ENCODE measurements at places on chromosomes 11 and 22.

DNA sequence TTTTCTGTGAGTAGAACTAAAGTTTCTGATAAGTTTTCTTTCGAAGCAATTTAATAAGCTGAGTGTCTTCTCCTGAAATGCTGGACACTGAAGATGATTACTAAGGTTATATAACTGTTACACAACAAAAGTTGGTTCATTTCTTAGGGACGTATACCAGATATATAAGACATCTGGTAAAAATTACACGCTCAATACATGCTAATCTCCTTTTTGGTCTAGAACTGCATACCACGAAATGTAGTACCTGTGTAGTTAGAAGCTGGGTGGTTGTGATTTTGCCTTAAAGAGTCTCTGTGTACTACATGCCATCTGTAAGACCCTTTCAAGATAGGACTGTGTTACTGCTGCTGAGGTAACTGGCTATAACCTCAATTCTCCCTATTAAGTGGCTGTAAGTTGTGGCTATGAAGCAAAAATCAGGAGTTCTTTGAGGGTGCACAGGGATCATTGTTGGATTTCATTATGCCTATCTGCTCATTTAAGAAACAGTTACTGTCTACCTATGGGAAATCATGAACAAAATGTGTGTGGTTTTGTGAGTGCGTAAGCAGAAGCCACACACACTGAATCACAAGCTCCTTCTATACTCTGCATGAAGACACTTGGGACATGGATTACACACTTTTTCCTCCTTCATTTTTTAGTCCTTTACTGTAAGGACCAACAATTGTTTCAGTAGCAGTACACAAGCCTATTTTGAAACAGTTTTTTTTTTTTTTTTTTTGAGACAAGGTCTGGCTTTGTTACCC is 195.9 kb downstream of the SWAP70 start:
- DNase-seq: no peak

DNA sequence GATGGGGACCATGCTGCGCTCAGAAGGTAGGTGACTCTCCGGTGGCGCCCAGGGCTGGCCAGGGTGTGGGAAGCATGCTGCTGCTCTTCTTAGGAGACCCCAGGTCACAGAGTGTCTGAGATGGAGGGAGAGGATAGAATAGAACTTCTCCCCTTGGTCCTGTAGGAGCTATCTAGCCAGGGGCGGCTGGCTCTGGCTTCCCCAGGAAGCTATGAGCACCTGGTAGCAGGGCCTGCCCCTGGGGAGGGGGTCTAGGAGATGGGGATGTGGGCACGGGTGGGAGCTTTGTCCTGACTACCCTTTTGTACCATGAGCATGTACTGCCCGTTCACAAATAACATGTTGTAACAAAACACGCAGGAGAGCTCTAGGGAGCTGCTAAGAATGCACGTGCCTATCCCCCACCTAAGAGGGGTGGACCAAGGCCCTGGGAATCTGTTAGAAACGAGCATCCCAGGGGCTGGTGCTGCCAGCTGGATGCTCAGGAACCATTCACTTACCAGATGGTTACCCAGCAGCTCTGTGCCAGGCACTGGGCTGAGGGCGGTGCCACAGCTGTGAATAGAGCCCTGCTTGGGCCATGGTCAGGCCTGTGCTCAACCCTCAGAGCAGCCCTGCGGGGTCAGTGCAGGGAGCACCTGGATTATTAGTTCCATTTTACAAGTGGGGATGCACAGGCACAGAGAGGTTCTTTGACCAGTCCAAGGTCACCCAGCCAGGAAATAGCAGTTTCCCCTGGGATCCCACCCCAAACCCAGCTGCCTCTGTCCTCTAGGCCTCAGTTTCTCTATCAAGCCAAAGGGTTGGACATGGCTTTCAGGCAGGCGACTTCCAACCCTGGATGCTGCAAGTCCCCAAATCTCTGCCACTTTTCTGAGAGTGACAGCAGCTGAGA is 2.2 kb downstream of the SLC39A13 start:
- no peak for DNase-seq

GRCh38 chr22:38081941-38082828 is 1.8 kb downstream of the SLC16A8 start:
- DNase-seq: no peak

GRCh38 chr22:45938913-45939312 is 38.0 kb downstream of the WNT7B start:
- no peak for DNase-seq

- no peak for DNase-seq
Observed at GRCh38 chr11:83845797-83846196, 559.6 kb upstream of the CCDC90B start.

GRCh38 chr11:112858289-112859023 is 102.8 kb upstream of the NCAM1 start:
- no peak for DNase-seq

DNA sequence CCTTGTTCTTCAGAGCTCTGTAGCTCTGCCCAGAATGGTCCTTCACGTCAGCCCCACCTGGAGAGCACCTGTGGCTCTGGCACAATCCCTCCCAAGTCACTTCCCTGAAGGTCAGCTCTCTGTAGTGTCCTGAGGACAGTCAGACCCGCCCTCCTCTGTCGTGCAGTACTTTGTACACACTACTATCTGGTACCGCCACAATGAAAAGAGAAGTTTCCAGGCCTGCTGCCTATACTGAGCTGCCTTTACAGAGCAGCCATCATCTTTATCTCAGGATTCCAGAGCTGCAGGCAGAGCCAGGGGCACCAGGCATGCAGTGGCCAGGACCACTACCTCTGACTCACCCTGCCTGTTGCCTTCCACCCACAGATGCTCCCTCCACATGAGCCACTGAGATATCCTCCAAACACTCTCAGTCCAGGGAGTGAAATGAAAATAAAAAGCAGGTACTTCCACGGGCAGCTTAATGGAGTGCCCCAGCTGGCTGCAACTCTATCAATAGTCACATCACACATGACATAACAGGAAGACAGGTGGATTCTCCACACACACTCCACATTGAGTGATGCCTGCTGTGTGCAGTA is 7.3 kb downstream of the PACSIN2 start:
- DNase-seq: no peak

- no peak for DNase-seq
Observed at GRCh38 chr11:24344222-24344621, 152.6 kb upstream of the LUZP2 start.

- no peak for DNase-seq
Observed at GRCh38 chr11:10930224-10930971, 72.5 kb upstream of the ZBED5 start.

GRCh38 chr11:62806611-62807121 is 1.4 kb upstream of the NXF1 start:
- DNase-seq: no peak

DNA sequence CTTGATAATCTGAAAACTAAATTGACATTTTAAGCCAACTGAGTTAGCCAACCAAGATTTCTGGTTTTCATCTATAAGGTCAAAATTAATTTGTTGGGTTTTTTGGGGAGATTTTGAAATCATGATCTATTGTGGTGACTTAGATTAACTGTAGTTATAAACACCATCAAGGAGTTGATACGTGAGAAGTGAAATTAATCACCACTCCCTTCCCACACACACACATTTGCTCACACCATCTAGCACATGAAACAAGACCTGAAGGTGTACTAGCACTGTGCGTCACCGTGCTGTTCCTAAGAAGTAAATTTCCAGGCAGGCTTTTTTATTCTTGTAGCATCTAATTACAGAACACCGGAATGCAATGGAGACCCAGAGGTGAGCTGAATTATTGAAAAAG is 2.1 kb downstream of the OR5B21 start:
- DNase-seq: no peak

DNA sequence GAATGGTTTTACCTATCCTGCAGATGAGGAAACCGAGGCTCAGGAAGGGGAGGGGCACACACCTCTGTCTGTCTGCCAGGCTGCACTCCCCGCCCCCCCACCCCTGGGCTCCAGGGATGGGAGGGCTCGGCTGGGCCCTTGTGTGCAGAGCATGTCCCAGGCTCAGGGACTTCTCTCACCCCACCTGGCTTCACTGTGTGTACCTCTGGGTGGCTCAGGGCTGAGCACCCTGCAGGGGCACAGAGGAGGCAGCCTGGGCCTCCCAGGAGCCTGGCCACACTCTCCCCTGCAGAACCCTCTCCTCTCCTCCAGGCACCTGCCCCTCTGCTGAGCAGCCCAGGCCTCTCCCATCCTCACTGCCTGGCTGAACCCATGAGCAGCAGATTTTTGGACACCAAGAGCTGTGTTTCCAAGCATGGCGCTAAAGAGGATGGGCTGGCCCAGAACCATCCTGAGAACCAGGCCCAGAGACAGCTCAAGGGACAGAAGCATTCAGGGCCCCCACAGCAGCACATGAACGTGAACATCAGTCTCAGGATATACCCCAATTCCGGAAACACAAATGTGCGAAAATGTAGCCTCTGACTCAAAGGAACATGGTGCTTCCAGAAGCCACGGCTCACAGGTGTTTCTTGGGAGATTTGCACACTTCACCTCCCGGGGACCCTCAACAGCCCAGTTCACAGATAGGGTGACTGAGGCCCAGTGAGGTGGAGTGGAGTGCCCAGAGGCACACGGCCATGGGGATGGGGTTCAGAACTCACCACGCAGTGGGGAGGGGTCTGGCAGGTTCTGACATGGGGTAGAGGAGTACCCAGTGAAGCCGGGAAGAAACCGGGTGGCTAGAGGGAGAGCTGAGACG is 10.5 kb downstream of the EMID1 start:
- DNase-seq: no peak

DNA sequence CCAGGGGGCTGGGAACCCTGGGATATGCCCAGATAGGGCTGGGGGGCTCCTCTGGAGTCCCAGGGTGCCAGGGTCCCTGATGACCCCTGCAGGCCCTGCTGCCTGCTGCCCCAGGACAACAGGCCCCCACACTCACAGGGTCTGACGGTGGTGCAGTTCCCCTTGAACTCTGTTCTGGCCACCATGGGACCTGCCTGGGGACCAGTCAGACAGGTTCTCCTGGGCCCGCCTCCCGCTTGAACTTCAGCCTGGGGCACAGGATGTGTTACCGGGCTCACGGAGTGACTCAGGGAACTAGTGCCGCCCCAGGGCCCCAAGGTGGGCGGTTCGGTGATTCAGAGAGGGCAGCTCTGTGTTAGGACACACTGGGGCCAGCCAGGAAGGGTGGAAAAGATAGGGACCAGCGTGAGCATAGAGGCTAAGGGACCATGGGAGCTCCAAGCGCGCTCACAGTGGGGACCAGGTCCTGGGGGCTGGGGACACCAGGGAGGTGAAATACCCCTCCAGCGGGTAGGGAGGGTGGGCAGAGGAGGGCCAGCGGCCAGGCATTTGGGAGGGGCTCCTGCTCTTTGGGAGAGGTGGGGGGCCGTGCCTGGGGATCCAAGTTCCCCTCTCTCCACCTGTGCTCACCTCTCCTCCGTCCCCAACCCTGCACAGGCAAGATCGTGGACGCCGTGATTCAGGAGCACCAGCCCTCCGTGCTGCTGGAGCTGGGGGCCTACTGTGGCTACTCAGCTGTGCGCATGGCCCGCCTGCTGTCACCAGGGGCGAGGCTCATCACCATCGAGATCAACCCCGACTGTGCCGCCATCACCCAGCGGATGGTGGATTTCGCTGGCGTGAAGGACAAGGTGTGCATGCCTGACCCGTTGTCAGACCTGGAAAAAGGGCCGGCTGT is 21.5 kb upstream of the TXNRD2 start:
- DNase-seq: no peak

- no peak for DNase-seq
Observed at GRCh38 chr11:3375552-3375951, 3.4 kb downstream of the ZNF195 start.

- no peak for DNase-seq
Observed at GRCh38 chr11:92455210-92455790, 230.7 kb downstream of the FAT3 start.

GRCh38 chr11:75431533-75432525 is 1.2 kb downstream of the KLHL35 start:
- DNase-seq: no peak

DNA sequence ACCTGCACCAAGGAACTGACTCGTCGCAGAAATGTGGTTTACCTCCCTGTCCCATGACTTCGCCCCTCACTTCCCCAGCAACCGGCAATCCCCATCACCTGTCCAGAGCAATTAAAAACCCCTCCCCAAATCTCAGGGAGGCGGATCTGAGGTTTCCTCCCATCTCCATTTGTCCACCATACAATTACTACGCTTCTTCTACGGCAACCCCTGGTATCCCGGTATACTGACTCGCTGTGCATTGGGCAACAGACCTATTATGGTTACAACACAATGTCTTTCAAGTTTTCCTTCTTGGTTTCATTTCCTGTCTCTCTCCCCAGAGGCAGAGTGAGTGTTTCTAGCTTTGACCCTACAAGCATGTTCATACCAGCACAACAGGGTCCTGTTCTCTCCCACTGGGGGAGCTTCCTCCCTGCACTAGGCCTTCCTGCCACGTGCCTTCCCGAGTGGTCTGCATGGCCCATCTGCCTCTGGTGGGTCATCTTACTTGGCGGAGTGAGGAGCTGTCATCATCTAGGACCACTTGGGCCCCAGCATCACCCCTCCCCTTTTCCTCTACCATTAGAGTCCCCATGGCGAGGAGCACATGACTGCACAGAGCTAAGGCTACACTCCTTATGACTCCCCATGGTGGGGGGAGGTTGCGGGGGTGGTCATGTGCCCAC is 30.3 kb upstream of the NAP1L4 start:
- DNase-seq: no peak

GRCh38 chr11:45737056-45737455 is 67.9 kb upstream of the SLC35C1 start:
- DNase-seq: no peak

All from CD4-positive, alpha-beta T cell treated with Interleukin-6 at 100 ng/mL for 8 hours (primary cell).